BJ (cell line): ENCODE measurements at places on chromosomes 1 and 21.

DNA sequence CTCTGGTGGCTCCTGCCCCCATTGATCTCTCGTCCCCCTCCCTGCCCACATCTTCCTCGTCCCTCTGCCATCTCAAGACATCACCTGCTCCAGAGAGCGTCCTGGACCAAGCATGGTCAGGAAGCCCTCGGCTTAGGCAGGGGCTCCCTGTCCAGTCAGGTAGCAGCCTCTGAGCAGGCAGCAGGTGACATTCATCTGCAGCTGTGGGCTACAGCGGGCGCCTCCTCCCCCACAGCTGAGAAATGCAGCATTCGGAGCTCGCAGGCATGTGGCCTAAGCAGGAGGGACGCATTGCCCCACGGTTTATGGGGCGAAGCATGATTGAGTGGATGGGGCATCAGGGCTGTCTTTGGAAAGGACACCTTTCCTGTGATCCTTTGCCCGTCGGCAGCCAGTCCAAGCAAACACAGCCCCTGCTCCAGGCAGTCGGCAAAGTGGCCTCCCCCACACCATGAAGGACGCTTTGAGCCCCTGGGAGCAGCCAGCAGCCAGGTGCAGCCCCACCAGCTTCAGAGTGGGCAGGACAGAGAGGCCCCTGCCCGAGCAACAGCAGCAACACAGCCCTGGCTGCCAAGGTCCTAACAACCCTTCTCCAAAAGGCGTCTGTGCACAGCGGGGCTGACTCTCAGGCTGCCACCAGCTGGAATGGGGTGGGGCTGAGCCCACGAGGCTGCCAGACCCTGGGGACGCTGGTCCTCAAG is 234.1 kb upstream of the VAMP3 start:
- no peak for DNase-seq

GRCh38 chr1:106961646-106962045 is 94.8 kb upstream of the PRMT6 start:
- no peak for DNase-seq

DNA sequence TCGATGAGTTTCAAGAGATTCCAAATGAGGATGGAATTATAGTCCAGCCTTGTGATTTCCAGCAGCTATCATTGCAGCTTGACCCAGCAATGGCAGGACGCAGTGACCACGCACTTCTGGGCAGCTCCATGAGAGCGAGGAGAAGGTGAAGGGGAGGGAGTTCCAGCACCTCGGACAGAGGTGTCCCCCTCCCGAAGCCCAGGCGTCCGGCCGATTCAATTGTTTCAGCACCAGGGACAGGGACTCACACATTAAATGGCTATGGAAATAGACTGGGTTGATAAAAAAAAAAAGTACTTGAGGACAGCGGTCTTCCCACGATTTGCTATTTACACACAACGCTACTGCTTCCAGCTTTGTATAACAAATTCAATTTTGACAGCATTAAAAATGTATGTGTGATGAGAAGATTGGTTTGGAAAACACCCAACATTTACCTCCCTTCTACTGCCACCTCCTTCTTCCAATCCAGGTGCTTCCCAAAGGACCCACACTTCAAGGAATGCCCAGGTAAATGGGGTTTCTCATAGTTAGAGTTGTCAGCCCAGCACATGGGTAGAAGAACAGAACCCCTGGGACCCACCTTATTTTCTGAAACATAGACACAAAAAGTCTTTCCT is 71.8 kb downstream of the DISP3 start:
- peak; percentile 3 for DNase-seq

GRCh38 chr1:11426617-11427016 is 52.3 kb upstream of the DISP3 start:
- DNase-seq, result no peak

- no peak for DNase-seq
Observed at GRCh38 chr1:17184822-17185484, 20.0 kb upstream of the PADI1 start.

- no peak for DNase-seq
Observed at GRCh38 chr1:230086151-230086550, 19.1 kb downstream of the GALNT2 start.

GRCh38 chr1:90593312-90593711 is 123.8 kb downstream of the BARHL2 start:
- no peak for DNase-seq

GRCh38 chr1:17168091-17168876 is 36.6 kb upstream of the PADI1 start:
- peak; percentile 82 for DNase-seq

- no peak for DNase-seq
Observed at GRCh38 chr1:160656737-160657136, 9.9 kb upstream of the SLAMF1 start.

- DNase-seq, result no peak
Observed at GRCh38 chr1:97621955-97622354, 298.9 kb downstream of the DPYD start.

DNA sequence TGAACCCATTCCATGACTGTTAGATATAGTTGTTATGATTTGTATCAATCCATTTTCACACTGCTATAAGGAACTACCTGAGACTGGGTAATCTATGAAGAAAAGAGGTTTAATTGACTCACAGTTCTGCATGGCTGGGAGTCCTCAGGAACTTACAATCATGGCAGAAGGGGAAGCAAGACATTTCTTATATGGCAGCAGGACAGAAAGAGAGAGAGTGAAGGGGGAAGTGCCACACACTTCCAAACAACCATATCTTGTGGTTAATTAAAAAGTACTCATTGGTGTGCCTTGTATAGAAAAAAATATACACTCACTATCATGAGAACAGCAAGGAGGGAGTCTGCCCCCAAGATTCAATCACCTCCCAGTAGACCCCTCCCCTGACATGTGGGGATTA is 137.6 kb upstream of the NBPF11 start:
- DNase-seq, result no peak
